ENCODE measurements at places on chromosomes 4 and X.

DNA sequence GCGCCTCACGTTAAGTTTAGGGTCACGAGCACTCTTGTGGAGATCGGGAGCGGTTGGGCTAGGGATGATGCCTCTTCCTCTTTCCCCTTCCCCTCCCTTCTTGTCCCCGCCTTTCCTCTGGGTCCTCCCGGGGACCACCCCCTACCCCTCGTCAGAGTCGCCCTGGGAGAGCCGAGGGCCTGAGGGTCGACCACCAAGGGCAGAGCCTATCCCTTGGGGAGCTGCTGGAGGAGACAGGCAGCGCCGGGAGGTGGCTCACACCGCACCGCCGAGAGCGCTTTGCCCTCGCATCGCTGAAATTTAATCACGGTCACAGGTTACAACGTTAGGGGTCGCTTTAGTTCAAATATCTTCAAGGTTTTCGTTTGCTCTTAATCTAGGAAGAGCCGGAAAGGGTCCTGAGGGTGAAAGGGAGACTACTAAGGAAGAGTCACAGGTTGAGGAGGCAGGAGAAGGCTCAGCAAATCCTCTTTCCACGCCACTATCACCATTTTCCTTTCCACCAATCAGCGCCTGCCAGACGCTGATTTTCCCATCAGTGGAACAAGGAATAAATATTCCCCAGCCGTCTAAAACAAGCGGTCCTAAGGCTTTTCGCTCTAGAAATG, 528 bp upstream of the SNCA start:
- H3K4me3 ChIP-seq: no peak overlapping the region
- H3K4me1 ChIP-seq: no peaks in the 10 kb centered on the region
- H3K27me3 ChIP-seq: 0 out of 2 replicates have a peak, but pooled peaks cover 3% of the 10 kb centered on the region
- no peak for DNase-seq
- H3K36me3 ChIP-seq: no peaks in the 10 kb centered on the region

- no peaks in the 10 kb centered on the region for H3K4me1 ChIP-seq
- H3K27ac ChIP-seq: no peak overlapping the region
- no peaks in the 10 kb centered on the region for H3K36me3 ChIP-seq
- H3K27me3 ChIP-seq: no peaks in the 10 kb centered on the region
These were observed 4.8 kb downstream of the PROM1 start for GRCh38 chr4:16079046-16079445.

- no peaks in the 10 kb centered on the region for H3K27me3 ChIP-seq
- H3K27ac ChIP-seq: no peak overlapping the region
- no peak for DNase-seq
- no peaks in the 10 kb centered on the region for H3K36me3 ChIP-seq
These were observed 219.1 kb downstream of the SHROOM3 start for GRCh38 chr4:76654084-76654483.

- H3K27ac ChIP-seq: no peak overlapping the region
- H3K4me3 ChIP-seq: no peak overlapping the region
- no peak for DNase-seq
These were observed 939.7 kb upstream of the LCORL start for GRCh38 chr4:18961266-18961665.

GRCh38 chrX:96689991-96690390, 5.3 kb downstream of the DIAPH2 start:
- no peak for DNase-seq
- no peak overlapping the region for H3K4me3 ChIP-seq
- peaks cover 5% of the 10 kb centered on the region for H3K4me1 ChIP-seq
- H3K27me3 ChIP-seq: no peaks in the 10 kb centered on the region
- no peaks in the 10 kb centered on the region for H3K36me3 ChIP-seq

- no peaks in the 10 kb centered on the region for H3K4me1 ChIP-seq
- no peak overlapping the region for H3K27ac ChIP-seq
- H3K27me3 ChIP-seq: no peaks in the 10 kb centered on the region
- H3K36me3 ChIP-seq: no peaks in the 10 kb centered on the region
These were observed 79.1 kb upstream of the TFDP3 start for GRCh38 chrX:133297284-133297683.

DNA sequence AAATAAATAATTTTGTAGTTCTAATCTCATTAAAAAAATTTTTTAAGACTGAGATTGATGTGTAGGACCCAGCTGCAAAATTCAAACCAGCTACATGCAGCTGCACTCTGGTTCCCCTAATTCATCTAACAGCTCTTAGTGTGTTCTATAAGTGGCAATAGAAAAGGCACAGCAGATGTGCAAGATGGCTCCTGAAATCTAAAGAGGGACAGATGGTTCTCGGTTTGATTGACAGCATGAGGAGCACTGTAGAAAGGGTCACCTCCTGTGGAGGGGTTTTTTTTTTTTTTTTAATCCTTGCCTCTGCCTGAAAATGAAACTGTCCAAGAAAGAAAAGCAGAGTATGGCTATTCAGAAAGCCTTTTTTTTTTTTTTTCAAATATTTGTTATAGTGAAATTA, 16.9 kb upstream of the OCIAD1 start:
- H3K27me3 ChIP-seq: no peaks in the 10 kb centered on the region
- no peaks in the 10 kb centered on the region for H3K36me3 ChIP-seq
- H3K4me3 ChIP-seq: no peak overlapping the region
- H3K4me1 ChIP-seq: peaks cover 45% of the 10 kb centered on the region
- DNase-seq: peak; percentile 85
- no peak overlapping the region for H3K27ac ChIP-seq
